ENCODE measurements at places on chromosomes 7 and 10.

GRCh38 chr7:115827305-115828045 lies 203.1 kb downstream of the TFEC start:
- DNase-seq, result no peak

DNA sequence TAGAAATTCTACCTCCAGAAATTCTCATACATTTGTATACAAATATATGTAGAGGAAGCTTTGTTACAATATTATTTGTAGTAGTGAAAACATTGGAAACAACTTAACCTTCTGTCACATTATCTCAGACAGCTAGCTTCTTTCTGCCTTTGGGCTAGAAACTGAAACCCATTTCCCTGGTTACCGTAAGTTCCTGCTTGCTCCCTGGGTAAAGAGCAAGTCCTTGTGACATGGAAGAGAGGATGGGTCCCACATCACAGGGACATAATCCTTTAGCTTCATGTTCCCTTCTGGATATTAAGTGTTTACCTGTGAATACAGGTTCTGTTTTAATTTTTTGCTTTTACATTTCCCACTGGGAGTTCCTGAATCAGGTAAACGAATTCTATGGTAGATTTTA lies 41.8 kb downstream of the KLHDC10 start:
- peak; percentile 10 for DNase-seq

GRCh38 chr10:26381986-26382385 lies 56.2 kb upstream of the APBB1IP start:
- DNase-seq, result no peak

GRCh38 chr10:71653044-71653443 lies 66.5 kb downstream of the C10orf105 start:
- no peak for DNase-seq

DNA sequence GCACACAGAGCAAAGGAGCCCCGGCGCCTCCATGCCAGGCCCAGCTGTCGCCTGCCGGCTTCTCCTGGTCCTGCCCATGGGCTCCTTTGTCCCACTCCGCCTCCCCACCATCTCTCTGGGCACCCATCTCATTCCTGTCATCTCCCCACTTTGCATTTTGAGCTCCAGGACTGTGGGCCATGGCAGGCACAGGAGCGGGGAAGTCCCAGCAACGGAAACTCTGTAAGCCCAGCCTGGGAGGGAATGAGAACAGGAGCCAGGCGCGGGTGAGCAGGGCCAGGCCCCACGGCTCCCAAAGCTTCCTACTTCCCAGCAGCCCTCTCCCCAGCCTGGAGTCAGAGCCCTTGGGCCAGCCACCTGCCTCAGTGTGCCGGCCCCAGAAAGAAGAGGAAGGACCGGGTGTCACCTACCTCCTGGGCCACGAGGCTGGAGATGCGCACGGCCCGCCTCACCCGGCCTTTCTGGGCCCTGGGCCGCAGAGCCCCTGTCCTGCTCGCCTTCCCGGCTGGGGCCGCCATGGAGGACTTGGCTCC lies 23.1 kb downstream of the KCNH2 start:
- DNase-seq, result no peak

DNA sequence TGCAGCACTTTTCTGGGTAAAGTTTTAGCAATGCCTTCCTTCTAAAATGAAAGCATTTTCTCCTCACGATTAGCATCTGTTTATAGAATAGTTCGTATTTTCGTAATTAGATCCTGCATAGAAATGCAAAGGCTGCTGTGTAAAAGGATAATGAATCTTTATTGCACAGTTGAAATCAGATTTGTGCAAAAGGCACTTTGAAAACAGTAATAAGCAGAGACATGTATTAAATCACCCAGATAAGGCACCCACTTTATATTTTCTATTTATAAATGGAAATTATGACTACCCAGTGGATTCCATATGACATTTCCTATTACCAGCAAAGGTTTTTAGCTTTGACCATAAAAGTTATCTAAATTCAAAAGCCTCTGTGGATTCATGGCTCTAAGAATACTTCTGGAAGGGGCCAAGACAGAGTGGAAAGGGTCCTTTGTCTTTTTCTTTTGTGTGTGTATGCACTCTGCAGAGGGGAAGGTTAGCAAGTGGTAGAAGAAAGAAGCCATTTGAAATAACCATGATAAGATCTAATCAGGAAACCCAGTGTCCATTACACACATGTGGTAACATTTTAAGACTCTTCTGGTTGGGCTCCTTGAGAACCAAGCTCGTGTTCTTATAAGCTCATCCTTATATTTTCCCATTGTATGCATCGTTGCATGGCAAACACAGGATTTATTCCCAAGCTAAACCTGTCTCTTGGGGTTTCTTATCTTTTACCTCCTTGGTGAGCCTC lies 612.1 kb downstream of the AUTS2 start:
- DNase-seq, result no peak

- DNase-seq, result no peak
These were observed 18.6 kb upstream of the GSAP start for GRCh38 chr7:77434570-77435275.

DNA sequence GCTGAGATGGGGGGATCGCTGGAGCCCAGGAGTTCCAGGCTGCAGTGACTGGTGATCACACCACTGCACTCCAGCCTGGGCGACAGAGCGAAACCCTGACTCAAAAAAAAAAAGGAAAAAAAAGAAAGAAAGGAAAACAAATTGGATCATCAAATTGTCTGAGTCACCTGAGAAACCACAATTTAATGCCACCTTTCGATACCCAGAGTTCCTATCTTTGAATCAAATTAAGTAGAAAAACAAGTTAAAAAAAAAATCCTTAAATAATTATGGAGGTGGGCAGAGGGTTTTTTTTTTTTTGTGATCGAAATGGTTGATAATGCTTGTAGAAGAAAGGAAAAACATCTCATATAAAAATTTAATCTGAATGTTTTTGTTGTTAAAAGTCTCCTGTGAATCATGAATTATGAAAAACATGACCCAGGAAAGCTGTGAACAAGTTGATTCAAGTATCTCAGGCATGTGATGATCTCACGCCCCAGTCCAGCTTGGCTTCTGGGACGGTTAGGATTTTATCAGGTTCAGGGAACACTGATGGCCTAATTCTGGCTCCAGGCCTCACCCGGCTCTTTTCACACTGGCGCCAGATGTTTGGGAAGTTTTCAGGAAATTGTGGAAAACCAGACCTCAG lies 25.3 kb upstream of the CUX1 start:
- no peak for DNase-seq

DNA sequence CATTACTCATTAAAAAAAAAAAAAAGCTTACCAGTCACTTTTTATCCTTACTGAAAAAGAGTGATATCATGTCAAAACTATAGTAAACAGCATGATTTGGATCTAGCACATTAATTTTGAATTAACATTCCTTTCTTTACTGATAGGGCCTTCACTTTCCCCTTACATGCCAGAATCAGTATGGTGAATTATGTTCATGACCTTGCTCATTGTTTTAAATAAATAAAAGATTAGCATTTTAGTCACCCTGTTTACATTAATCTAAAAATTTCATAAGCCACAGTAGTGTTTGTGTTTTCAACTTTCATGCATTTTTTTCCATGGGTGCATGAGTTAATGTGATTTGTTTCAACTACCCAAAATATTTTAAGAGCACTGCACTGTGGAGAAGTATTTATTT lies 160.8 kb downstream of the TFEC start:
- DNase-seq, result no peak

- no peak for DNase-seq
These were observed 507.2 kb downstream of the TNS3 start for GRCh38 chr7:47074702-47075153.

DNA sequence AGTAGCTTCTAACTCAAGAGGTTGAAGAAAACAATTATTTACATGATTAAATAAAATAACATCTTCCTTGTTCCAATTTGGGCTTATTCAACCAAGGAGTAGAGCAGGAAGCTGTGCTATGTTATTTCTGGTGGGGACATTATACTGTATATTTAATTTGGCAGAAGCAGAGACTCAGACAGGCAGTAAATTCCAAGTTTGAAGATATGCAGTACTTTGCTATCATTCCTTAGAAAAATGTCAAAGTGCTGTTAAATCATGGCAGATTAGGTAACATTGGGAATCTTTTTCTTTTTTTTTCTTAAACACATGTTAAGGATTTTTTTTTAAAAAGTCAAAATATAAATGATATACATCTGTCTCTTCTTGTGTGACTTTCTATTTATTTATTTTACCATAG lies 190.1 kb downstream of the SUGCT start:
- DNase-seq, result no peak

DNA sequence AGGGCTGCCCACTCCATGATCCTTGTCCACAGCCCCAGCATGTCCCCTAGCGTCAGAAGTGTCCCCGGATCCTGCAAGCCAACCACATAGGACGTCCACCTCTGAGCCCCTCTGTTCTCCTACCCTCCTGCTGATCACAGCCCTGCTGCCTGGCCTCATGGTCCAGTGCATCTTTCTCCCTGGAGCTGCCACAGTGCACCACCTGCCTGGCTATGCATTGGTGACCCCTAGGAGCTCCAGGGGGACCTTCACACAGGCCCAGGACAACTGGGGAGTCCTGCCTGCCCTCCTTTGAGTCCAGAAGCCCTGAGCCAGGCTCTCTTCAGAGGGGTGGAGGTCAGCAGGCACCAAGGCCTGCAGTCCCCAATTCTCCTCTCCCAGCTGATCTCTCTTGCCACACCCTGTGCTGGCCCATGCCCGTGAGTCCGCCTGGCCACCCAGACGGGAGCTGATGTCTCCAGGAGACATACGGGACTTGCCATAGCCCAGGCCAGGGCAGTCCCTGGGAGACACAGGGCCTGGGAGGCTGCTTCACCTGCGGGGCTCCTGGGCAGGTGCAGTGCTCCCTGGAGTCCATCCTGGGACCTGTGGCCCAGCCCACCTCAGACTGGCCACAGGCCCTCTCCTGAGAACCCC lies 77.4 kb upstream of the RET start:
- no peak for DNase-seq

- no peak for DNase-seq
These were observed 76.9 kb upstream of the ANK3 start for GRCh38 chr10:60466267-60467201.
